ENCODE measurements at places on chromosomes 1 and 21. TPM values are rescaled to one million over a fixed set of nuclear protein-coding genes. Genes with fewer than 3 reads are reported as not detected.

DNA sequence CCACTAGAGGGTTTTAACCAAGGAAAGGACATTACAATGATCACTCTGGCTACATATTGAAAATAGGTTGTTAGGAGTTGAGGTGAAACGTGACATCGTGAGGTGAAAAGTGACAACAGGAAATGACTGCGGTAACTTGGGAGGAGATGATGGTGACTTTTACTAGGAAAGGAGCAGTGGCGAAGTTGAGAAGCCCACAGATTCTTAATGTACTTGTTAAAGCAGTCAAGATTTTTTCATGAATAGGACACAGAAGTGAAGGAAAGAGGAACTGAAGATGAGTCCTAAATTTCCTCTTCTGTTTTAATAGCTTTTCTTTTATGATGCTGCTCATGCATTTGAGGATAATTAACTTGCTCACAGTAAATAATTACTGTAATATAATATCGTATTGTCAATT is 59.5 kb downstream of the OMA1 start:
- H3K4me3 ChIP-seq = no peak overlapping the region
- no peak overlapping the region for H3K27ac ChIP-seq
- H3K4me1 ChIP-seq = no peaks in the 10 kb centered on the region
- H3K27me3 ChIP-seq = no peaks in the 10 kb centered on the region
- H3K36me3 ChIP-seq = peaks cover 14% of the 10 kb centered on the region

- H3K27me3 ChIP-seq = no peaks in the 10 kb centered on the region
- H3K4me3 ChIP-seq = no peak overlapping the region
- peak; percentile 71 for DNase-seq
- H3K36me3 ChIP-seq = no peaks in the 10 kb centered on the region
- peaks cover 12% of the 10 kb centered on the region for H3K4me1 ChIP-seq
These were observed 11.6 kb downstream of the TINAGL1 start for GRCh38 chr1:31587720-31588423.

DNA sequence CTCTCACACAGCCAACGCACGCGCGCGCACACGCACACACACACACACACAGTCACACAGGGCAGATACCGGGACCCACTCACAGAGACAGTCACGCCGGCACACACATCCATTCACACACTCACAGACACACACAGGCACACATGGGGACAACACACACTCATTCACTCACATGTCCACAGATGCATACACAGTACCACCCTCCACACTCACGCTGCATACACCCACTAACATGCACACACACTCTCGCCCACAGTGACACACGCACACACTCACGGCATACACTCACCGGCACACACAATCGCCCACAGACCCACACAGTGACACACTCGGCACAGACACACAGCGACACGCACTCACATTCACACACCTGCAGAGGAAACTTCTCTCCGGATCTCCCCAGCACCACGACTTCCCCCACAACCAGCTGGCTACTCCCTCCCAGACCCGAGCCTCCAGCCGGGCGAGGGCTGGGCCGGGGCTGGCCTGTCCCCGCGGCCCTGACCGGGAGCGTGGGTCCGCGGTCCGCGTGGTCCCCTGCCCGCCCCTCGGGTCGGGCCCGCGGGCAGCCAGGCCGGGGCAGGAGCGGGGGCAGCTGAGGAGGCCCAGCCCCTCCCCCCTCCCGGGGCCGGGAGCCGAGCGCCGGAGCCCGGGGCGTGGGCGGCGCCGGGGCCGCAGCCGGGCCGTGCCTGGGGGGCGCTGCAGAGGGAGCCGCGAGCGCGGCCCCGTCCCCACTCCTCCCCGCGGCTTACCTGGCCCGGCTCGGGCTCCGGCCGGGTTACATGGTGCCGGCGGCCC is 552 bp downstream of the DLGAP3 start:
- H3K27me3 ChIP-seq = peaks cover 57% of the 10 kb centered on the region
- H3K4me1 ChIP-seq = peaks cover 6% of the 10 kb centered on the region
- peak overlapping the region; percentile 20 for H3K4me3 ChIP-seq
- no peak overlapping the region for H3K27ac ChIP-seq
- no peak for DNase-seq

DNA sequence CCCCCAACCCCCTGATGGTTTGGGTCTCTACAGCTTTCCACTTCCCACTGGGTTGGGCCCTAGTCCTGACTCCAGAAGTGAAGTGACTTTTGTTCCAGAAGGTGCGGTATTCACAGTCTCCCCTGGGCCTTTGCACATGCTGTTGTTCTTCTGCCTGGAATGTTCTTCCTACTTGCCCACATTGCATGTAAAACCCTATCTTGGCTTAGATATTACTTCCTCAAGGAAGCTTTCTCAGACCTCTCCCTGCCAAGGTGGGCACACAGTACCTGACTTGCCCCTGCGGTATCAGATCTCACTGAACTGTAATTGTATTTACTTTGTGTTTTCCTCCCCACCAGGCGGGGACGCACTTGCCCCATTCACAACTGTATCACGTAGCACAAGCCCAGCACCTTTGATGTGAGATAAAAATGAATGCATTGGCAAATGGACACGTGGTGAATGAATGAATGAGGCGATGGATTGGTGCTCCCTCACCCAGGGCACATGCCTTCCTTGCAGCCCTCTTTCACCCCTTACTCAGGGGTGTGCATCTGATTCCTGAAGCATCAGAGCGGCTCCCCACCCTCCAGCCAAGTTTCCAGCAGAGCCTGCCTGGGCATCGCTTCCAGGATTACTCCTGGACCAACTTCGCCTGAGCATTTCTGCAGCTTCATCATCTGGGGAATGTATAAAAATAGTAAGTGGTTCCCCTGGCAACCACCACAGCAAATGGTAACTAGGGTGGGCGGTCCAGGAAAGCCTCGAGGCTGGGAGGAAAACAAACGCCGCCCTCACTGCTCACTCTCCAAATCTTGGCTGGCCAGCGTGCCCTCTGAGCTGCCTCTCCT is 19.8 kb downstream of the NENF start:
- no peak overlapping the region for H3K4me3 ChIP-seq
- DNase-seq = no peak
- no peaks in the 10 kb centered on the region for H3K4me1 ChIP-seq
- H3K36me3 ChIP-seq = peaks cover 7% of the 10 kb centered on the region

- H3K36me3 ChIP-seq = no peaks in the 10 kb centered on the region
- H3K4me1 ChIP-seq = peaks cover 19% of the 10 kb centered on the region
- peak overlapping the region; percentile 60 for H3K27ac ChIP-seq
- H3K27me3 ChIP-seq = no peaks in the 10 kb centered on the region
- DNase-seq = peak; percentile 99
- H3K4me3 ChIP-seq = no peak overlapping the region
These were observed 45.5 kb downstream of the SNRPE start for GRCh38 chr1:203906932-203907331.

DNA sequence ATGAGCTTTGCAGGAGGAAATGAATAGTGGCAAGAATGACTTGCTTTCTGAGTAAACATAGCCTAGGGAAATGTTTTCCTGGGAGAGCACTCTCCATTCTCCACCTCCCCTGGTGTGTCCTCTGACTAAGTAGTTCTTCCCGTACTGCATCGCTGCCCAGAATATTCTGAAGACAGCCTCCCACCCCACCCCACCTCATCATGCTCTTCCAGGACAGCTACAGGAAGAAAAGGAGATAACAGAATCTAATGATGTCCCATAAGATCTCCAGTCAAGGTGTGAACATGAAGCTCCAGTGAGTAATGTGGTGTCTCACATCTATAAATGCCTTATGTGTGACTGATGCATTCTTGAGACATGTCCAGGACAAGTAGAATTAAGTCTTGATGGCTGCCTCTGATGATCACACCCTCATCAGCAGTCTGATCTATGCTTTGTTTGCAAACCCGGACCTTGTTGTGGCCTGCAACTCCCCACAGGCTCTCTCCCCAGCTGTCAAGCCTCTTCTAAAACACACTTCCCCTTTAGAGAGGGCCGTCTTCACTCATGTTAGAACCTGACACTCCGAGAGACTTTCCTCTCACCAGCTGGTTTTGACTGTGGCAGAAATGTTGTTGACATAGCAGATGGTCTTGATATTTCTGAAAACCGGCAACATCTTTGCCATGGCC is 183.0 kb downstream of the CYYR1 start:
- H3K27ac ChIP-seq = peak overlapping the region; percentile 93
- peak; percentile 75 for DNase-seq
- H3K4me1 ChIP-seq = peaks cover 48% of the 10 kb centered on the region

GRCh38 chr1:226738421-226738994 is 574 bp downstream of the ITPKB start:
- DNase-seq = peak; percentile 64
- H3K4me1 ChIP-seq = peaks cover 22% of the 10 kb centered on the region
- H3K27me3 ChIP-seq = no peaks in the 10 kb centered on the region
- no peaks in the 10 kb centered on the region for H3K36me3 ChIP-seq

GRCh38 chr1:235835226-235835625 is 31.5 kb downstream of the LYST start:
- peaks cover 6% of the 10 kb centered on the region for H3K4me1 ChIP-seq
- H3K4me3 ChIP-seq = no peak overlapping the region
- H3K27ac ChIP-seq = no peak overlapping the region
- peaks cover 6% of the 10 kb centered on the region for H3K36me3 ChIP-seq
- H3K27me3 ChIP-seq = no peaks in the 10 kb centered on the region

DNA sequence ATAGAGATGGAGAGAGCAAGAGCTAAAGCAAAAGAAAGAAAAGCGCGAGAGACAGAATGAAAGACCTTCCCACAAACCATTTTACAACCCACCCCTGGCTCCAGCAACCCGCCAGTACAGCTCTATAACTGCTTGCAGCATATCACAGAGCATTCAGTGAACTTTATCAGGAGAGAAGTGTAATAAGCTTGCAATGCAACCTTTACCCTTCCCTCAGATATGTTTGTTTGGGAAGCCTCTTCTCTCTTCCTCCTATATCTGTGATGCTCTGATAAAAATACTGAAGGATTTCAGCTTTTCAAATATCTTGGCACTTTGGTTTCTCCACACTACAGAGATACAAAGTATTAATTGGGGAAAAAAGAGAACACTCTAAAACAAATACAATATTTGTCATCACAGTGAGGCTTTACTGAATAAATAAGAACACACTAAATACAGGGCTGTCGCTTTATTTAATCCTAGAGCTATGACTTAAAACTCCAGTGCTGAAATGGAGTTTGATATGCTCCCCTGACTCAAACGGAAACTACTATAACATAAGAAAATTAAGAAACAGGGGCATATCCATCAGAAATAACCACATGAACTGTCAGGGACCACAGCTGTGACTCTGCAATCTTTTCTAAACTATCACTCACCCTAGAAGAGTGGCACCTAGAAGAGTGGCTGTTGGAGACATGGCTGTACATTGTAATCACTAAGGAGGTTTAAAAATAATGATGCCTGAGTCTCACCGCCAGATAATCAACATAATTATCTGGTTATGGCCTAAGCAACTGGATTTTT is 6.7 kb downstream of the CRP start:
- H3K4me3 ChIP-seq = no peak overlapping the region
- H3K27ac ChIP-seq = no peak overlapping the region
- no peak for DNase-seq
- H3K36me3 ChIP-seq = no peaks in the 10 kb centered on the region
- no peaks in the 10 kb centered on the region for H3K4me1 ChIP-seq

DNA sequence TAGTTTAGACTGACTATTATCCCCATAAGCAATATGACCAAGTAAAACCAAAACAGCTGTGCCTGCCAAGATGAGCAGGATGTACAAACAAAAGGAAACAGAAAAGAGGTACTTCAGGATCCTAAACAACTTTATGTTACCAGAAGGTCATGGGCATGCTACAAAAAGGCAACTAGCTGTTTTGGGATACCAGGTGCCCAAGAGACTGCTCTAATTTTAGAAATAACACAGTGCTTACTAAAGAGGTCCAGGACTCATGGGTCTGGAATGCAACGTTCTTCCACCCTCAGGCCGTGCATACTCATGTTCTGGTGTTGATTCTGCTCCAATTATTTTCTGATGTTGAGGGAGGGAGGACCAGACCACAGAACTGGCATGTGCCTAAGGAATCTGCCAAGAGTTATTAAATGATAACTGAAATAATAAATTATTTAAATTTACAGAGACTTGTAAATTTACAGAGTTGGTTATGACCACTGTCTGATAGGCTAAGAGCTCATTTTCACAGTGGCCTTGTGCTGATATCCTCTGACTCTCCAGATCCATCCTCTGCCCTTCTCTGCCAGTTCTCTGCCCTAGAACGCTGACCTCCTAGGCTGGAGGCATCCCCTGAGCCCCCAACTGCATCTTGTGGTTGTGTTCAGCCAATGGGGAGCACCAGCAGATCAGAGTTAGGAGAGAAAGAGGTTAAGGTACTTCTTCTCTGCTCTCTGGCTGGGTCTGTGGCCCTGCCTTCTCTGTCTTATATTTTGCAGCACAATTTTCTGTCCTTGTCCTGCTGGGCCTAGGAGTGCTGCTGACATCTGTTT is 37.7 kb upstream of the BCL10 start:
- peak overlapping the region; percentile 87 for H3K27ac ChIP-seq
- H3K4me1 ChIP-seq = peaks cover 25% of the 10 kb centered on the region
- H3K27me3 ChIP-seq = no peaks in the 10 kb centered on the region
- H3K36me3 ChIP-seq = no peaks in the 10 kb centered on the region
- peak; percentile 87 for DNase-seq

DNA sequence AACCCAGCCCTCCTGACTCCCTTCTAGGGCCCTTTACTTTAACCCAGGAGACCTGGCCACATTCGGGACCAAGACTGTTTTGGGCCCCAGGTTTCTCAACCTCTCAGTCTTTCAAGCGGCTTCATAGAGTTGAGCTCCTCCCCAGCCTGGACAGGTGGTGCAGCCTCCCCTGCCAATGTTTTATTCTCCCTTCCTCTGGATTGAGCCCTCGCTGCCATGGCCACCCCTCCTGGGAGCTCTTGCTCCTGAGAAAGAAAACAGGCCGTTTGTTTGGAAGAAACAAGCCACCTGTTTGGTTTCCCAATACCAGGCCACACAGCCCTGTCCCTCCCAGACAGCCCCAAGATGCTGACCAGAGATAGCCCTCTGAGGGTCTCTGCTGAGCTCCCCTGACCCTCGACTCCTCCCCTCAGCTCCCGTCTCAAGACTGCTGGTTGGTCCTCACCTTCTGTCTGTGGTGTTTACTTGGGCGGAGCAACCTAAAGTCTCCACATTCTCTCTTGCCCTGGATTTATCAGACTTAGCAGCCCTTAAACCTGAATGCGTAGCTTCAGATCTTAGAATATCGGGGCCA is 3.3 kb downstream of the TMEM51 start:
- H3K36me3 ChIP-seq = peaks cover 6% of the 10 kb centered on the region
- peaks cover 23% of the 10 kb centered on the region for H3K4me1 ChIP-seq
- H3K27me3 ChIP-seq = no peaks in the 10 kb centered on the region
- no peak for DNase-seq
- H3K27ac ChIP-seq = peak overlapping the region; percentile 82

Gene NKAIN1
- total RNA-seq = 0.12 TPM

Gene RAB3B
- 0.05 TPM for total RNA-seq

Gene C1QA
- not detected for total RNA-seq

Gene S100A6
- total RNA-seq = 2,571 TPM

Gene RWDD3
- 14.7 TPM for total RNA-seq

Gene GPA33
- not detected for total RNA-seq

Gene MAP10
- not detected for total RNA-seq

Gene PCBP3
- 3.7 TPM for total RNA-seq

Gene PRR9
- total RNA-seq = not detected

Gene NBPF11
- total RNA-seq = 15.4 TPM

Gene ANP32E
- total RNA-seq = 56.5 TPM

Gene AMPD1
- total RNA-seq = not detected

Data from MCF 10A (cell line).